ENCODE measurements at places on chromosomes 11 and 22.

GRCh38 chr11:43922295-43922648, 20.2 kb upstream of the C11orf96 start:
- no peak for DNase-seq

DNA sequence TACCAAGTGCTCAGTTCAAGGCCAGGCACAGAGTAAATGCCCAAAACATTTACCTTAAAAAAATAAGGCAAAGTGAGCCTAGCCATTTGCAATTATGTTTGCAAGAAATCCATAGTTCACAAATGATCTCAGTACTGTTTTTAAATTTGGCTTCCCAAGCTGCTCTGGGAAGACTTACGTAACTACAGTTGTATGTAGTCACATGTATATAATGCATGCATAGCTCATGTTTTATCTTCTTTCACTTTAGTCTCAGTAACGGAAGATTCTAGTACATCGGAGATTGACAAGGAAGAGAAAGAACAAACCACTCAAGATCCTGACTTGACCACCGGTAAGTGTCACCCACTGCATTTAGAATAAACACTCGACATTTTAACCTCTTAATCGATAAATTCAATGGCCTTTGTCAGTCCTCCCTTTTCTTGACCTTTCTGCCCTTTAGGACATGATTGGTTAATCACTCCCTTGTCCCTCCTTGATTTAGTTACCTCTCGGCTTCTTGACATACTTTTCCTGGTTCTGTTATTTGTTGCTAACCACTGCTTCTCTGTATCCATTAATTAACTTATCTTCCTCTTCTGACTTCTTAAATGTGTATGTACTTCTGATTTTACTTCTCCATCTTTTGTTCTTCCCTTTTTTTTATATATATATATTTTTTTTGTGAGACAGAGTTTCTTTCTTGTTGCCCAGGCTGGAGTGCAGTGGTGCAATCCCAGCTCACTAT, 18.0 kb upstream of the JHY start:
- DNase-seq: no peak

DNA sequence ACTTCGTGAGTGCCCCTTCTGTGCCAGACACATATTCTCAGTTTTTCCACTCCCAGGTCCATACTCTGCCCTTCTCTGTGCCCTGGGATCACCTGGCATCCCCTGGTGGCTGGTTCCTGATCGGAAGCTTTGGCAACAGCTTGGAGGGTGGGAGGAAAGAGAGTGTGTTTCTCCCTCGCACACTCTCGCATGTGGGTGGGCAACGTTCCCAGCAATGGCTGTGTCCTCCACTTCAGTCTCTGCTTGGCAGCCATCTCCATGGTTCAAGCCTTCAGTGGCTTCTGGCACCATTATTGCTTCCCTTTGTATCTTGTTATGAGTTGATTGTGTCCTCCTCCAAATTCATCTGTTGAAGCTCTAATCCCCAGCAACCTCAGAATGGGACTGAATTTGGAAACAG, 342.7 kb upstream of the SYN3 start:
- DNase-seq: no peak

DNA sequence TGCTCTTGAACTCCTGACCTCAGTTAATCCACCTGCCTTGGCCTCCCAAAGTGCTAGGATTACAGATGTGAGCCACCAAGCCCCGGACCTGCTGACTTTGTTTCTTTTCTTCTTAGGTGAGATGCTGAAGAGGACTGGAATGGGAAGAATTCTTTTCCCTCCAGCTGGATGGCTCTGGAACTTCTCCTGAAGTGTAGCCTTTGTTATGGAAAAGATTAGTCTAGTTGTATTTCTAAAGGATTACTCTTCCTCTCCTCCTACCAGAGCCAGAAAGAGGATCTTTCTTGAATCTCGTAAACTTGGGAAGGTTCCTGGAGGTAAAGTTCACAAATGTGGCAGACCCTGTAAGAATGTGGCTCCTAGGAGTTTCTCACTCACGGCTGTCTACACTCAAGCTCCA, 95.4 kb upstream of the LARGE1 start:
- DNase-seq: no peak

DNA sequence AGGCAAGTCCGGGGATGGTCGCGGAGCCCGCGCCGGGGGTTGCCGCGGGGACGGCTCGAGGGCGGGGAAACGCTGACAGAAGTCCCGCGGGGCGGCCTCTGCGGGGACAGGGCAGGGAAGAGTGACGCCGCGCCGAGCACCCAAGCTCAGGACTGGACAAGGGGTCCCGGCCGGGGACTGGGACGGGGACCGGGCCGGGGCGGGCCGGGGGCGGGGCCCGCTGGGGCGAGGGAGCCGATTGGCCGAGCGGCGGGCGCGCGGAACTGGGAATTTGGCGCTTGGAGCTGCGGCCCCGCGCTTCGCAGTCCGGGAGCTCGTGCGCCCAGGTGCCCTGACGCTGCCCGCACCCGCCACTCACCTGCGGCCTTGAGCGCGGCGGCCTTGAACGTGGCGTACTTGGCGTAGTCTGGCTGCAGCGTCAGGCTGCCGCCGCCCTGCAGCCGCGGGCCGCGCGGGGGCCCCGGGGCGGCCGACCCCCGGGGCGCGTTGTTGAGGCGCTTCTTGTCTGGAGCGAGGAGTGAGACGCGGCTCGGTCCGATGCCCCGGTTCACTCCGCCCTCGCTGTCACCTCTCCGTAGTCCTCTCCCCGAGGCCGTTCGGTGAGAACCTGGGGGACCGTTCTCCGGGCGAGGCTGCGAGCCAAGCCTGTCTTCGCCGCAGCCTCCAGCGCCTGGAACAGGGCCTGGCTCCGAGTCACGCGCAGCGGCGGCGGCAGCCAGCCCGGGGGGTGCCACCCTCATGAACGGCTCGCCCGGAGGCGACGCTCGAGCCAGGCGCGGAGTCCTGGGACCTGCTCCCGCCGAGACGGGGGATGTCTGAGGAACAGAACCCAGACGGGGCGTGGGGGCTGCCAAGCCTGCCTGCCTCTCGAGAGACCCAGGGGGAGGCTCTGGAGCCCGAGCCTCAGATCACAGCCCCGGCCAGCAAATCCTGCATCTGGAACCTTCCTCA, 4.5 kb downstream of the SHISA8 start:
- DNase-seq: peak; percentile 18

- DNase-seq: no peak
These were observed 48.4 kb upstream of the CYP2D6 start for GRCh38 chr22:42178910-42179519.

- DNase-seq: no peak
These were observed 11.6 kb downstream of the CD59 start for GRCh38 chr11:33724644-33725035.

DNA sequence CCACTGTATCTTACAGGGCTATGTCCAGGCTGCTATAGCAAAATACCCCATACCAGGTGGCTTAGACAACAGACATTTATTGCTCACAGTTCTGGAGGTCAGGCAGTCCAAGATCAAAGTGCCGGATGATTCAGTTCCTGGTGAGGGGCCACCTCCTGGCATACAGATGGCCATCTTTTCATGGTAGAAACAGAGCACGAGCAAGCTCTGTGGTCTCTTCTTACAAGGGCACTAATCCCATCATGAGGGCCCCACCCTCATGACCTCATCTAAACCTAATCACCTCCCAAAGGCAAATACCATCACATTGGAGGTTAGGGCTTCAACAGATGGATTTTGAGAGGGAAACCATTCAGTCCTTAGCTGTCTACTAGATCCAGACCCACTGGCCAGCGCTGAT, 117.4 kb upstream of the NECTIN1 start:
- no peak for DNase-seq

DNA sequence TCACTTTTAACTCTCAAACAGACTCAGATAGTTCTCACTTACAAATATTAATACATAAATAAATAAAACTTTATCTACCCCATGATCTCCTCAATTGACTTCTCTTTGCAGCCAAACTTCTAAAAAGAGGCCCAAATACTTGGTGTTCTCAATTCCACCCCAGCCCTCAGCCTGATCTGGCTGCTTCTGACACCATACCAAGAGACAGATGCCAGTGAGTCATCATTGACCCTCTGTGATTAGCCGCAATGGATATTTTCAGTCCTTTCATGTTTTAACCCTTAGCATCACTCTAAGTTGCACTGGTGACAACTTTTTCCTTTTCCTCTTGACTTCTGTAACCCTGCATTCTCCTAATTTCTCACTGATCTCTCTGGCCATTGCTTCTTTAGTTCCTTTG, 184.1 kb upstream of the ARHGAP20 start:
- DNase-seq: no peak

DNA sequence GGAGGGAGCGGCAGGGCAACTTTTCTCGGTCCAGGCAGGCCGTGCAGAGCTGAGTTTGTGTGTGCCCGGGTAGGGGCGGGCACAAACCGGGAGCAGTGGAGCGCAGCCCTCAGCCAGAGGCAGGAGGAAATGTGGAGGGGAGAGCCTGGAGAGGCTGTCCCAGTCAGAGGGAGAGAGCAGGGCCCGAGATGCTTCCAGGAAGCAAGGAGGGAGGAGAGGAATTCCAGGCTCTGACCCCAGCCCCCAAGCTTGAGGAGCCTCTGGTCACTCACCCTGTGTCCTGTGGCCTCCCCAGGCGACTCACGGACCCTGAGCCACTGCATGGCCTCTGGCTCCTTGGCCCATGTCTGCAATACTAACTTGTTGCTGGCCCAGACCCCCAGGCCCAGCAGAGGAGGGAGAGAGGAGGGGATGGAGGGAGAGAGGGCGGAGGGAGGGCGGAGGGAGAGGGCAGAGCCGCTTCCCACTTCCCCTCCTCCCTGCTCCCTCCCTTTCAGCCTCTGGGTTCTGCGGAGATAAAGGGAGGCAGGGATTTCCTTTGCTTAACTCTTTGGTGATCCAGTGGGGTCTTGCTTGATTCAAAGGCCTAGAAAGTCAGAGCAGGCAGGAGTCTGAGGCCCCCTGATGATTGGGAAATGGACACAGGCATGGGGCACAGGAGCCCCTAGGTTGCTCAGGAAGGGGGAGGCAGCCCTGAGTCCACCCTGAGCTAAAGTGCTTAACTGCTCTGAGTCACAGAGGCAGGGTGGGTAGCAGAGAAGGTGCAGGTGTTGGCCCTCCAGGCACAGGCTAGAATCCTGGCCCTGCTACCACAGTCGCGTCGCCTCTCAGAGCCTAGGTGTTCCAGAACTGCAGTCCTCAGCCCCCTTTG, at the start of gene C1QTNF6:
Gene C1QTNF6 (minus strand): TSS at position 357 of the 871 bp plus-strand sequence. CDS start 34 bp downstream, at position 323.
- DNase-seq: no peak

- no peak for DNase-seq
These were observed 61.4 kb downstream of the C11orf58 start for GRCh38 chr11:16799890-16800289.

DNA sequence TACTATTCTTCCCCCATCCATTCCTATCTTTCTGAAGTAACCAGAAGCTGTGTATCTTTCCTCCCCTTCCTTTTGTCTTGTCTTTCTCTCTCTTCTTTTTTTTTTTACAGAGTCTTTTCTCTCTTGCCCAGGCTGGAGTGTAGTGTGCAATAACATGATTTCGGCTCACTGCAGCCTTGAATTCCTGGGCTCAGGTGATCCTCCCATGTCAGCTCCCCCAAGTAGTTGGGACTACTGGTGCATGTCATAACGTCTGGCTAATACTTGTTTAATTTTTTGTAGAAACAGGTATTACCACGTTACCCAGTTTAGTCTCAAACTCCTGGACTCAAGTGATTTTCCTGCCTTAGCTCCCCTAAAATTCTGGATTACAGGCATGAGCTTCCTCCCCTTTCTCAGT, 86.5 kb downstream of the IGLL5 start:
- DNase-seq: no peak

DNA sequence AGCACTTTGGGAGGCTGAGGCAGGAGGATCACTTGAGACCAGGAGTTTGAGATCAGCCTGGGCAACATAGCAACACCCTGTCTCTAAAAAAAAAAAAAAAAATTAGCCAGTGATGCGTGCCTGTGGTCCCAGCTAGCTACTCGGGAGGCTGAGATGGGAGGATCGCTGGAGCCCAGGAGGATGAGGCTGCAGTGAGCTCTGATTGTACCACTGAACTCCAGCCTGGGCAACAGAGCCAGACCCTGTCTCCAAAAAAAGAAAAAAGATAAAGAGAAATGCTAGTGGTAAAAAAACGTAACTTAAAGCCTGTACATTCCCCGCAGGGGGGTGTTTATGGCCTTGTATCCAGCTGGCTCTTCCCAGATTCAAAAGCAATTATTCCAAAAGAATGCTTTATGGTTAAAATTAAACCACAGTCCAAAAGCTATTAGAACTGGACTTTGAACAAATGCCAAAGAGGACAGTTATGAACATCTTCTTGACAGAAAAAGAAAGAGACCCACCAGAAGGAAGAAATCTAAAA, 16.4 kb upstream of the SNX32 start:
- no peak for DNase-seq
